ENCODE measurements at places on chromosomes 5 and 9. TPM values are rescaled to one million over a fixed set of nuclear protein-coding genes. Genes with fewer than 3 reads are reported as not detected.

Gene SLC6A3
- total RNA-seq = not detected

Gene MEF2C
- total RNA-seq = not detected

Gene COQ4
- total RNA-seq = 27.8 TPM

Gene LCN2
- total RNA-seq = not detected

DNA sequence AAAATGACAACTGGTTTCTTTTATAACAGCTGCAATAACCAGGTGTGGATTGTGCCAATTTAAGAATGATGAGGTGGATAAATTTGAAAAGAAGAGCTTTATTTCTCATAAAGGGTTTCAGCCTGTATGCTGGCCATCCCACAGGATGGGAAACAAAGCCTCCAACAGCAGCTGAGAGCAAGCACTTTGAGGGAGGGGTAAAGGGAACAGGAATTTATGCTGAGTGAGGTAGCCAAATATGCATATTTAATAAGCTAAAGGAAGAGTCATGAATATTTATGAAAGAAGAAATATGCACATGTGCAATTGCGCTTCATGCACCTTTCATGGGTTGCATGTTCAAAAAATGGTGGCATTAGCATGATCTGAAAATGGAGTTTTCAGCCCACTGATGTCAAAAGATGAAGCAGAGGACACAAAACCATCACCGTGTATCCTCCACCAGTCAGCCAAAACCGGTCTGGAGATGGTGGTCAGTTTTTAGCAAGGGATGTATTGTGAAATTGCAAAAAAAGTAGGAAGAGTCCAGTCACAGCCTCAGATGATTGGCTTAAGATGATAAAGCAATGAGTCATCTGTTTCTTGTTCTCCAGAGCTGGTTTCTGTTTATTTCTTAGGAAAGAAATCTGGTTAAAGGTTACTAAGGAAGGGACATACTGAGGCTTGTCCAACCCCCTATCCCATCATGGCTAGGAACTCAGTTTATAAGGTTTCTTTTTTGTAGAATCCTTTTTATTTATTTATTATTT, 47.9 kb downstream of the DEPDC1B start:
- DNase-seq = no peak

DNA sequence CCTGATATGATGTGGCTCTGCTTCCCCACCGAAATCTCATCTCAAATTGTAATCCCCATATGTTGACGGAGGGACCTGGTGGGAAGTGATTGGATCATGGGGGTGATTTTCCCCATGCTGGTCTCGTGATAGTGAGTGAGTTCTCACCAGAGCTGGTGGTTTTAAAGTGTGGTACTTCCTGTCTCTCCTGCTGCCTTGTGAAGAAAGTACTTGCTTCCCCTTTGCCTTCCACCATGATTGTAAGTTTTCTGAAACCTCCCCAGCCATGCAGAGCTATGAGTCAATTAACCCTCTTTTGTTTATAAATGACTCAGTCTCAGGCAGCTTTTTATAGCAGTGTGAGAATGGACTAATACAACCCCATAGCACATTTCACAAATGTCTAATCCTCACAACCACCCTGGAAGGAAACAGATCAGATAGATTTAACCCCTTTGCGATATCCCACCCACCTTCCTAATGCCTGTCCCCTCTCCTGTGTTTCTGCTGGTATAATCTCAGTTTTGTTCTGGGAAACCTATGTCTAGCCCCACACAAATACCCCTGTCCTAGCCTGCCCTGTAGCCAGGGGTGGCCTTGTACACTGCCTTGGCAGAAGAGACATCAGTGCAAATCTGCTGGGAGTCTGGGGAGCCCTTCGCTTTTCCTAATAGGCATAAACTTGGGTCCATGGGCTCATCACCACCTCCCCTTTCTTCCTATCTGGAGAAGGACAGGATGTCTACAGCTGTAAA, 157.0 kb upstream of the RAI14 start:
- DNase-seq = peak; percentile 63

DNA sequence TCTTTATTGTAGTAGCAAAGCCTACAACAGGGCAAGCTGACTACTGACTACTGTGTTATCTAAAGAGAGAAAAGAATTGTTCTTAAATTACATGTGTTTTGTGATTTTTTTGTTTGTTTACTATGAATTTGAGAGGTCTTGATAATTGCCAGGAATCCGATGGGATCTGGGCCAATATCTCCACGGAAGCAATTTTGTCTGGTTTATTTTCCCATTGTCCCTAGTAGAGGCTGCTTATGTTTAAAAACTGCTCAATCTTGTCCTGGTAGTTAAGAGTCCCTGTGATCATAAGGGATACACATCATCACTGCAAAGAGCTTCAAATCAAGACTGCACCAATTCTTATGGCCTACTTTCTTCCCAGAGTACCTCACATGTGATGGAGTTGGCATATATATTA, 94.4 kb downstream of the GLDC start:
- no peak for DNase-seq

- DNase-seq = no peak
These were observed 24.8 kb downstream of the TGFBI start for GRCh38 chr5:136053336-136054141.

DNA sequence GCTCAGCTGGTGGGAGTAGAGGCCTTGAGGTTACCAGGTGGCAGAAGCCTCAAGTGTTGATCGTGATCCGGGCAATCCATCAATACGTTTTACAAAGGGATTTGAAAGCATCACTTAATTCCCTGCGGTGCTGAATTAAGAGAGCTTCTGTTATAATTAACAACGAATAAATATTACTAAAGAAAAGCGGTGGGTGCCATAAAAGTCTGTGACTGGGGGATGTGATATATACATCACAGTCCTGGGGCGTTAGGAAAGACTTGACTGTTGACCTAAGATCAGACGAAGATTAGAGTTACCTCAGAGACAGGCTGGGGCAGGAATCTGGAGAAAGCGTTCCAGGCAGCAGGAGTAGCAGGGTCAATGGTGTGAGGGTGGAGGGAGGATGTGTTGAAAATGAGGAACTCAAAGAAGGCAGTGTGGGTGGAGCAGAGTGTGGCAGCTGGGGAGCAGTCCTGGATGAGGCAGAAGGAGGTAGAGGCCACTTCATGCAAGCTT, 6.7 kb upstream of the C5orf63 start:
- no peak for DNase-seq

DNA sequence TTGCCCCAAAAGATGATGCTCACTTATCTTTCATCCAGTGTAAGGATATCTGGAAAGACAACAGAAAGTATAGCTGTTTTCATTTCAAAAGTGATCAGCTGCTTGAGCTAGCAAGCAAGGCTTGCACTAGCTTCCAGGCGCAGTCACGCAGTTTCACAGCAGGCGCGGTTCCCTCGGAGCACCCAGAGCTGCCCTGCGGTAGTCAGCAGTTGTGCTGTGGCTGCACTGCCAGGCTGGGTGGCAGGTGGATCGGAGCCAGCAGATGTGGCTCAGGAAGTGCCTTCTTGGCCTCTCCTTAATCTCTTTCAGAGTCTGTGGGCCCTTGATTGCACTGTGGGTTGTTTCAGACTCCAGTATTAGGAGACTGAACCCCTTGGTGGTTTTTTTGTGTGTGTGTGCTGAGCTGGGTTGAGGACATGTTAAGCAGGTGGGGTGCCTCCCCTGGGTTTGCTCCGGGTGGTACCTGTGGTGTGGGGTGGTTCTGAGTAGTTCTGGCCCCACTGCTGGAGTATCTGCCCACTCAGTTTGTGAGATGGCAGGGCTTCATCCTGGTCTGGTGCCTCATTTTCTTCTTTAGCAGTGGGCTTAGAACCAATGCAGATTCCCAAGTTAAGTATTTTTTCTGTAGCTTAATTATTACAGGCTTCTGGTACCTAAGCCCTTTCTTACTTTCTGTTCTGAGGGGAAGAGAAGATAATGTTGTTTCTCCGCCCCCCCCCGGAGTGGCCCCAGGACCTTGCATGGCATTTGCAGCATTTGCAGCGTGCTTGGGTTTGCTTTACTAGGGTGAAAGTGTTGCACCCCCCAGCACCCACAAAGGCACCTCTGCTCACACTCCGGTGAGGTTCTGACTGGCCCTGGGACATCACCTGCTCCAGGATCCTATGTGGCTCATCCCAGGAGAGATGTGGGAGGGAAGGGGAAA, 16.4 kb downstream of the TENT4A start:
- DNase-seq = peak; percentile 71

GRCh38 chr9:90956026-90956810, 154.6 kb downstream of the SYK start:
- no peak for DNase-seq

DNA sequence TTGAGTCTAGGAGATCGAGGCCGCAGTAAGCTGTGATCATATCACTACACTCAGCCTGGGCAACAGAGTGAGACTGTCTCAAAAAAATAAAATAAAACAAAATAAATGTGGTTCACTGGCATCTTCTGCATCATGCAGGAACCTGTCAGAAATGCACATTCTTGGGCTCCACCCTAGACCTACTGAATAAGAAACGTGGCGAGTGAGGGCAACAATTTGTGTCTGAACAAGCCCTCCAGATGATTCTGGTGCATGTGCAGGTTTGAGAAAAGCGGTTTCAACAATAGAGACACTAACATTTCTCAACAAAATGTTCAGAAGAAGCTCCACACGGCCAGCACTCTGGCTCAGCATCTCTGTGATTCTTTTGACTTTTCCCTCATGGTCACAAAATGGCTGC, 42.8 kb upstream of the CPEB4 start:
- DNase-seq = no peak

DNA sequence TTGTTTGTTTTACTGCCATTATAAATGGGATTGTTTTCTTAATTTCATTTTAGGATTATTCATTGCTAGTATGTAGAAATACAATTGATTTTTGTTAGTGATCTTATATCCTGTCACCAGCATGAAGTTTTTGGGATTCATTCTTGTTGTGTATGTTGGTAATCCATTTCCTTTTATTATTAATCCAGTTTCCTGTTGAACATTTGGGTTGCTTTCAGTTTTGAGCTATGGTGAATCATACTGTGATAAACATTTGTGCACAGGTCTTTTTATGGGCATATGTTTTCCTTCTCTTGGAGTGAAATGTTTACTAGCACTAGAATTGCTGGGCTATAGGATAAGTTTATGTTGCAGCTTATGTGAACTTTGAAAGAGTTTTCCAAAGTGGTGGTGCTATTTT, 69.6 kb downstream of the MAN2A1 start:
- no peak for DNase-seq

DNA sequence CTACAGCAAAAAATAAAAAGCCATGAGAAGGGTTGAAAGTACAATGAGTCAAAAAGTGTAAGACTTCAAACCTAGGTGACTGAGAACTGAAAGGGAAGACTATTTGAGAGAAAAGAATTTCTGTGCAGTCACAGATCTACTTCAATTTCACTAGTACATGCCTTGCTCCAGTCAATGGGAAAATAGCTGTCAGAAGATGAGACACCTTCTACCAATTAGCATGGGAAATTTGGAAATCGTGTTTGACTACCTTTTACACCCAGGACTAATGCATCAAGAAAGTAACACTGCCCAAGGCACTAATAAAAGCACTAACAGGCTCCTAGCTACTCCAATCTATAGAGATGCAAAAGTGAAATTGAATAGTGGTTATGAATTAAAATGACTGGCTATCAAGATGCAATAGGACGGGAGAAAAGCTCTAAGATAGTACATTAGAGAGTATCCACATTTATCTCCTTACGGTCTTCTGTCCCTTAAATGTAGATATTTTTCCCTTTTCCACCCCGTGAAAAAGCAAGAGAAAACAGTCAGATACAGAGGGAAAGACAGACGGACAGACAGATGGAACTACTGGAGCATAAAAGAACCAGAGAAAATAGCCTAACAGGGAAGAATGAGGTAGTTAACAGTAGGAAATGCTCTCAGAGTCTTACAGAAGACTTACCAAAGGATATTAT, 15.2 kb downstream of the ERP44 start:
- no peak for DNase-seq

GRCh38 chr5:103003872-103004271, 116.1 kb downstream of the GIN1 start:
- no peak for DNase-seq

- DNase-seq = no peak
These were observed 62.3 kb downstream of the AP3B1 start for GRCh38 chr5:78232163-78232562.

DNA sequence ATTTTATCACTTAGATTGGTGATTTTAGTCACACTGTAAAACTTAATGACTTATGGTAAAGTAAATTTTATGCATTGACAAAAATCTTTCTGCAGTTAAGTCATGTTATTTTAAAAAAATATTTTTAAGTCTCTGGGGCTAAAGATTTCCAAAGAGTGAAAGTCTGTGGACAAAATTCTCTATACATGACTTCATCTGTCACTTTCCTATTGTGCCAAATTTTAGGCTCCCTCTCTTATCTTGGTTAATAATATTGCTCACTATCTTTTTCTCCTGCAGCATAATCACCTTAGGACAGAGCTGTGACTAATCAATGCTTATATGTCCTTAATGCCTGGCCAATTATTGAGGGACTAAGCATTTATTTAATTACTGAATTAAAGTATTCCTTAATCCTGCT, 15.2 kb downstream of the LURAP1L start:
- no peak for DNase-seq

- DNase-seq = no peak
These were observed 204.0 kb downstream of the GADD45G start for GRCh38 chr9:89808756-89809181.

DNA sequence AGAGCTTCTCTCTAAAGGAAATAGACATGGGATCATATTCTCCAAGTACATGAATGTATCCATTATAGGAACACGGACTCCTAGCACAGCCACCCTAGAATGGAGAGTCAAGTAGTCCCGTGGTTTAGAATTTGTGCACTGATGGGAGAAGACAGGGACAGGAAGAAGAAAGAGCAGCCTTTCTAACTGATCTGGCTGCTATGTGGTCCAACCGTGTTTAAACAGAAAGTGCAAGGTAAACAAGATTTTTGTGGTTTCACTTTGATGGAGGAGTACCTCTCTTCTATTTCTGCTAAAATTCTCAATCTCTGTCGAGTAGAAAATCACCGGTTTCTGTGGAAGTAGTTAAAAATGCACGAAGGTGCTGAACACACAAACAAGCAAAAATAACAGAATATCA, 171.3 kb downstream of the ST8SIA4 start:
- DNase-seq = peak; percentile 8

DNA sequence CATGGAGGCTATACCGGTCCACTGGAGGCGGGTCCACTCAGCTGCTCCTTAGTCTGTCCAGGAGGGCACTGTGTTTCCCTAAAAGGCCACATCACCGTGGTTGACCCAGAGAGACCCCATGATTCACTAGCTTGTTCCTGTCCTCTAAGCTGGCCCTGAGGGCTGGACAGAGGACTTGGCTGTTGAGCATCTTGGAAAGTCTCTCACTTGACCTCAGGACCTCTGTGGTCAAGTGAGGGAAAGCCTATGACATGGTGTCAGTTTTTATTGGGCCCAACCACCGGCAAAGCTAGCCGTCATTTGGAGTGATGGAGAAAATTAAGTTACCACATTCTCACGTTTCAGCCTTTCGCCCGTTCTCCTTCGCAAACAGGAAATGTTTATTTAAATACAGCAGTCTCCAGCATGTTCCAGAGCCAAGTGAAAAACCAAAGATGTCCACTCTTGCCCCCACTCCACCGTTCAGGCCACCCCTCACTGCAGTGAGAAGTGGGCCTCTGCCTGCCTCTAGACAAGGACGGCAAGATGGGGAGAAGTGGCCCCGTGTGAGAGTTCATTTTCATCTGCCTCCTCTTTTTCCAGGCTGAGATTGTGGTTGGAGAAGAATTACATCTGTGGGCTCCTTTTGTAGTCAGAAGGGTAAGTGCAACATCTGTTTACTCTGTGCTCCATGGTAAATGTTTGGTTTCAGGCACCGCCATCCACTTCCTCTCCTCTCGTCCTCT, 4.4 kb downstream of the SLIT3 start:
- no peak for DNase-seq

Data from activated naive CD4-positive, alpha-beta T cell treated with anti-CD3 and anti-CD28 coated beads for 36 hours (primary cell).